ENCODE measurements at places on chromosomes 2 and 18.

DNA sequence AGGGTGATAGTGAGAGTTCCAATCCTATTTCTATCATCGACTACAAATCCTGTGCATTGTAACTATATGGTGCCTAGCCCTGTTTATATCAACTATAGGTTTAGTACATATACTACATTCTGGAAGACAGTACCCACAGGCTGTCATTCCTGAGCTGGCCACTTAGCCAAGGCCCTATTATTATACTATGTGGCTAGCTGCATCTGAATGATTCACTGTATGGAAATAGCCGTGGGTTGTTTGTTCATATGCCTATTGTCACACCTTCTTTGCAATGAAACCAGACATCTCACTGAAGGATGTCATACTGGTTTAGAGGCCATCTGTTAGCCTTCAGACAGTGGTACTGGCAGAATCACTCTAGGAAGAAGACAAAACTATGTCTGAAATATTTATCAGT, 62.3 kb upstream of the FSIP2 start:
- no peak for DNase-seq

- DNase-seq, result no peak
These were observed 58.8 kb downstream of the RNF152 start for GRCh38 chr18:61833978-61834377.

DNA sequence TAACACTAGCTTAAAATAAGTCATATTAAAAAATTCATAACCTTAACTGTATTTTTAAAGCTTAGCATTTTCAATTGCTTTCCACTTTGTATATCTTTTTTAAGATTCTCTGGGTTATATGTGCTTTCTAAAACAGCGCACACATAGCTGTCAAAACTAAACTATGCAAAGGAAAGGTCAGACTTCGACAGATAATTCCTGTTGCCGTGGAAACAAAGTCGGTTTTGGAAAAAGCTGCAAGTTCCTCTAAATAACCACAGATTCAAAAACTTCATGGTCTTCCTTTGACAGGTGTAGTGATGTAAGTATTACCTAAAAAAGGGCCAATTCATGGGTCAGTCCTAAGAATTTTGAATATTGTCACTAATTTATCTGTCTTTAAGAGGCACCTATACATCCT, 249.6 kb upstream of the TFPI start:
- DNase-seq, result no peak

DNA sequence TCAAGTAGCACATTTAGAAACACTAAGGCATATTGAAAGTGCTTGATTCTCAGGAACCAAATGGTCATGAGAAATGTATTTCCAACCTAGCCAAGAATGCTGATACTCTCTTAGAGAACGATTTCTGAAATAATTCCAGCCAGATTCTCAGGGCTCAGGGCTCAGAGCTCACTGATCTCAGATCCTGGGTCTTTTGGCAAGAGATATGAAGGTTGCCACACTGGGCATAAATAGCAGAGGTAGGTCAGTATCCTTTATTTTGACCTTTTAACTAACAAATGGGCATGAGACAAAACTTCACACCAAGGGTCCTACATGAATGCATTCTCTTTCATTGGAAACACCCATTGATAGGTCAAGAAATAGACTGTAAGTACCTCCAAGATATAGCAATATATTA, 364.1 kb downstream of the ALK start:
- no peak for DNase-seq

- no peak for DNase-seq
These were observed 139.6 kb downstream of the TWIST2 start for GRCh38 chr2:238987352-238987981.

GRCh38 chr2:155802888-155803287, 529.6 kb downstream of the NR4A2 start:
- no peak for DNase-seq

DNA sequence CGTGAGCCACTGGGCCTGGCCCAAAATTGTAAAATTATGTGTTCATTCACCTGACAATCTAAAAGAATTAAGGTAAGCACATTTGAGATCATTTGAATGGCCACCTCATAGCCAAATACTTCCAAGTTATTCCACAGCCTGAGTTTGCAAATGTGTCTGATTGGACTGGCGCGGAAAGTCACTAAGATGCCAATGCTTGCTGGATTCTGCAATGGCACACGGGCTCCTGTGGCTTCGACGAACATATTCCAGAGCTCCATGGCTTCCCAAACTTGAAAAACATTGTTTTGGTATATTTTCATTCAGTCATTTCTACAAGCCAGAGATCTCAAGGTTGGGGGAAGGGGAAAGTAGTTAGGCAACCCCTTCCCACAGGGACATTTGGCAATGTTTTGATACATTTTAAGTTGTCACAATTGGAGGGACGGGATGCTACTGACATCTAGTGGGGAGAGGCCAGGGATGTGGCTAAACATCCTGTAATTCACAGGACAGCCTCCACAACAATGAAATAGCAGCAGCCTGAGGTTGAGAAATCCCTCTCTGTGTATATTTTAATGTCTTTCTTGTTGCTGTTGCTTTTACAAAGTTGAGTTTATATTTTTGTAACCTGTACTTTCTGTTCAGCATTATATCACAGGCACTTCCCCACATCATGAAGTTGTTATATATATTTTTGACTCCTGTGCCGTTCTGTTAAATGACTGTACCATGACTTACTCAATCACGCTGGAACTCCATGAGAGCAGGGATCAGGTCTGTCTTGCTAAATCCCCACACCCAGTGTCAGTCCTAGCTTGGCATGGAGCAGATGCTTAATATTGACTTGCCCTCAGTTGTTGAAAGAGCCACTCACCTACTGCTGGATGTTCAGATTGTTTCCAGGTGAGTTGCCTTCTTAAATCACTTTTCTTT, 56.9 kb downstream of the COL4A4 start:
- DNase-seq, result no peak

DNA sequence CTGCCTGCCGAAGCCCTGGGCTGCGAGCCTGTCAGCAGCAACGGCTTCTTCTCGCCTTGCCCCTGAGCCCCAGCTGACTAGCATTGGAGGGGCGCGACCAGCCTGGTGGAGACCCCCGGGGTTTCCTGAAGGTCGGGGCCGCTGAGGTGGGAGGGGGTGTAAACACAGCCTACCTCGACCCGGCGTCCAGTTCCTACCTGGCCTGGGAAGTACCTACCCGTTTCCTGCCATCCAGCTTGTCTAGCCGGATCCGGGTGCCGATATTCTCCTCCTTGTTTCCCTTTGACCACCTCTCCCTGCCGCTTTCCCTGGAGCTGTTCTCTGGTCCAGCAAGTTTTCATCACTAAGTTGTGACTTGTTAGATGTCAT, 511 bp downstream of the MOB4 start:
- no peak for DNase-seq
